ENCODE measurements at places on chromosomes 11 and 22. TPM values are rescaled to one million over a fixed set of nuclear protein-coding genes. Genes with fewer than 3 reads are reported as not detected.

- DNase-seq = no peak
Measured at GRCh38 chr11:11036848-11037732, 179.2 kb upstream of the ZBED5 start.

OR4D5 gene
- total RNA-seq = not detected

GRCh38 chr11:75276686-75277085 is 36.1 kb downstream of the TPBGL start:
- no peak for DNase-seq

- no peak for DNase-seq
Measured at GRCh38 chr11:80462211-80462610, 1021.4 kb upstream of the TENM4 start.

DNA sequence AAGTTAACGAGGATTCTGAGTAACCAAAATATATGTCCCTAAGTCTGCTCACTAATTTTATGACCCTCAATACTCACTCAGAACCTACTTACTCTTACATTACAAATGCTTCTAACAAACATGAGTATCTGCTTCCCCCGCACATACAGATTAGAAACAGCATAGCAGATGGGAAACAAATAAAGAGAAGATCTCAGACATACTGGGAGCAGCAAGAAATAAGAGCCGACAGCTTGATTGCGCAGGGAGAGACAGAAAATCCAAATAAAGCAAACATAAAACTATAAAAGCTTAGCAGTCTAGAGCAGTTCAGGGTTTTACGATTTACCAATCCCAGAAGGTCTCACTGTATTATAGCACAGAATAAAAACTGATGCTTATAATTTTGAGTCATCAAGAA is 89.1 kb upstream of the DBX1 start:
- no peak for DNase-seq

DNA sequence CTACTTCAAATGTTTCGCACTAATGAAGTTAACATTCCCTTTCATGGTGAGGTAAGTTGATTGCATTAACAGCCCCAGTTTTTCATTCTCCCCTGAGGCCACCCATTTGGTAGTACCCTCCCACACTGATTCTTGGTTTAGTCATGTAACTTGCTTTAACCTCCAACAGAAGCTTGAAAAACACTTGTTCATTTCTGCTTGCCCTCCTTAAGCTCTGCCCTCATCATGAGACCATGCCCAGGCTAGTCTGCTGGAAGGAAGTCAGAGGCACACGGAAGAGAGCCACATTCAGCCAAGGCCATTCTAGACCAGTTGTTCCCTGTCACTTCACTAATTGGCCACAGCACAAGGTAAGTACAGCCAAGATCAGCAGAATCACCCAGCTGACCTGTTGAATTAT is 50.7 kb upstream of the CD44 start:
- DNase-seq = no peak

C11orf52 gene
- total RNA-seq = 6.2 TPM

LAMTOR1 gene
- 101 TPM for total RNA-seq

TBX10 gene
- not detected for total RNA-seq

MRGPRX4 gene
- not detected for total RNA-seq

- peak; percentile 73 for DNase-seq
Measured at GRCh38 chr11:117843666-117844484, 19.3 kb upstream of the FXYD2 start.

GRCh38 chr11:76777305-76777704 is 5.9 kb upstream of the TSKU start:
- no peak for DNase-seq

DNA sequence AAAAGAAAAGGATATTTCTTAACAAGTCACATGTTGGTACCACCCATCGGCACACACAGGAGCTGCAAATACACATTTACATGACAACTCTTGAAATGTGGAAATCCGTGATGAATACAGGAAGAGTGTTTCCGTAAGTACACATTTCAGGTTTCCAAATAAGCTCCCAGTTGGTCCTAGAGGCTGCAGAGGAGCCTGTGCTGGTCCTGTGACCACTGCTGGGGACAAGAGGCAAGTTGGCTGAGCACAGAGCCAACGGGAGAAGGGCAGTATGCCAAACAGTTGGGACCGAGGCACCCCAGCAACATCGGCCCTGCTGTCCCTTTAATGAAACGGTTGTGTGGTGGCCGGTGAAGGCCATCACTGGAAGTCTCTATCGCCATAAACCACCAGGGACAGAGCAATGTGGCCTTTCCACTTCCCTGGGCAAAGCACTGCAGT is 38.5 kb upstream of the ARFGAP3 start:
- DNase-seq = no peak

DNA sequence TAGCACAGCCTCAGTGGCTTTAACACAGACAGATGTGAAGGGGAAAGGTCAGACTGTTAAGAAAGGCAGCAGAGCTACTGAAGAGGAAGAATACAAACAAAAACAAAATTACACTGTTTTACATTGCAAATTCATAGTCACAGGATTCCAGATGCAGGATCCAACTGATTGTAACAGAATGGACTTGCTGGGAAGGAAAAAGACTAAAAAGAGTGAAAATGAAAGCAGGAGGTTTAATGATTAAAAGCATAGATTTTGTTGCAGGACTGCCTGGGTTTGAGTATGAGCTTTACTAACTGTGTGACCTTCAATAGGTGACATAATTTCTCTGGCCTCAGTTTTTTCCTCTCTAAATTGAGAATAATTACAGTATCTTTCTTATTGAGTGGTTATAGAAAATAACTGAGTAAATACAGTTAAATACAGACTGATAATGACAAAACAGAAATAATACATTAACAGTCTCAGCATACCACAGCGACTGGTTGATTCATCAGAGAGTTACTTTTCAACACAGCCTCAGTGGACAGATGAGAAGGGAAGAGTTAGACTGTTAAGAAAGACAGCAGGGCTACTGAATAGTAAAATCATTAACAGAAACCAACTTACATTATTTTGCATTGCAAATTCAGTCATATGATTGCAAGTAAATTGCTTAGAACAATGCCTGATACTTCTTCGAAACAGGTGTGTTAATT is 704.2 kb upstream of the TENM4 start:
- DNase-seq = no peak

- no peak for DNase-seq
Measured at GRCh38 chr11:776561-777287, 563 bp downstream of the GATD1 start.

DNA sequence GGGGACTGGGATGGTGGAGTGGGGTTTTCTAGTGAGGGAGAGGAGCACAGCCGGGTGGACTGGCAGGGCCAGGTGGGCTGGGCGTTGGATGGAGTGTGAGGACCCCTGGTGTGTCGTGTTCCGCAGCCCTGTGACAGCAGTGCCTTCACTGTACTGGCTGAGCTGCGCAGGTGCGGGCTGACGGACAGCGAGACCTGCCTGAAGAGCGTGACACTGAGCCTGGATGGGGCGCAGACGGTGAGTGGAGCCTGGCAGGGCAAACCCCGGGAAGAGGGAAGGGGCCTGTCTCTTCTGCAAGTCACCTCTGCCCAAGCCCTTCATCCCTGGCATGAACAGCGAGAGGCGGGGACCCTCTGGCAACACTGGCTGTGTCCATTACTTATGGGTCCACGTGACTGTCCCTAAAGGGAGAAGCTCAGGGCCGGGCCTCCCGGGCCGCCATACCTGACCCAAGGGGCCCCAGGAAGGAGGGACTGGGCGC is 10.0 kb downstream of the MUC5AC start:
- DNase-seq = no peak

- no peak for DNase-seq
Measured at GRCh38 chr11:85831050-85831449, 20.1 kb upstream of the SYTL2 start.

GRCh38 chr11:71449596-71449995 is 1.4 kb upstream of the DHCR7 start:
- no peak for DNase-seq

IGHMBP2 gene
- total RNA-seq = 30.4 TPM

Data from left lung (tissue), 14 donors.